NCI-H526 (cell line): ENCODE measurements at places on chromosomes 12 and 14.
A peak's percentile ranks its signal among the peaks of the same experiment; 100 is the strongest.

GRCh38 chr14:90443161-90444076, 46.6 kb downstream of the CALM1 start:
- DNase-seq = no peak

DNA sequence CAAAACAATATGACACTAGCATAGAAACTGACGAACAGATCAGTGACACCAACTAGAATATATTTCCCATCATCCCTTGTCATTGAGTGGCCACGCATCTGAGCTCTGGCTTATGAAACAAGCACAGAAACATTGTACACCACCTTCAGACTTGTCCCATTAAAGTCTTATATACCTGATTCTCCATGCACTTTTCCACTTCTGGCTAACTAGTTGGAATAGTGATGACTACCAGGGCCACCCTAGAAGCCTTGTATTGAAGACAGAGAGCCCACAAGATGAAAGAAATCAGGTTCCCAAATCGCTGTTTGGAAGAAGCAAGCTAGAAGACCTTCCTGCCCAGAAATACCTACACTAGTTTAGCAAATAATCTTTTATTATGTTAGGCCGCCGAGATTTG, 99.7 kb upstream of the PPM1H start:
- DNase-seq = no peak

DNA sequence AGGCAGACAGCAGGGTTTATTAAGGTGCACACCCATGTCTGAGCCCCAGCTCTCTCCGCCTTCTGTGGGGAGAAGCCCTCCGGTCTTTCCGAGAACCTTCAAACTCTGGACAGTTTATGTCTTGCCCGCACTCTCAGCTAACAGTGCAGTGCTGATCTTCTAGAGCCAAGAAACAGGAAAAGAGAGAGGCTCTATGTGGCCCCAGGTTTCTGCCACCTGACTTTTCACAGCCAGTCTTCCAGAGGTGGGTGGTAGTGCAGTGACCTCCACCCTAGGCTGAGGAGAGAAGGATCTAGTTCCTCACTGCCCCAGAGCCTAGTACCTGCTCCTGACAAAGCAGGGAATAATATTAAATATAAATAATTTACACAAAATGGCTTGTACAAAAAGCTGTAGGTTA, 4.0 kb upstream of the SLC22A17 start:
- DNase-seq = no peak

GRCh38 chr12:3139760-3140159, 62.6 kb downstream of the TSPAN9 start:
- no peak for DNase-seq

- peak; percentile 91 for DNase-seq
These were observed 1.2 kb upstream of the GAPDH start for GRCh38 chr12:6532927-6533652.

DNA sequence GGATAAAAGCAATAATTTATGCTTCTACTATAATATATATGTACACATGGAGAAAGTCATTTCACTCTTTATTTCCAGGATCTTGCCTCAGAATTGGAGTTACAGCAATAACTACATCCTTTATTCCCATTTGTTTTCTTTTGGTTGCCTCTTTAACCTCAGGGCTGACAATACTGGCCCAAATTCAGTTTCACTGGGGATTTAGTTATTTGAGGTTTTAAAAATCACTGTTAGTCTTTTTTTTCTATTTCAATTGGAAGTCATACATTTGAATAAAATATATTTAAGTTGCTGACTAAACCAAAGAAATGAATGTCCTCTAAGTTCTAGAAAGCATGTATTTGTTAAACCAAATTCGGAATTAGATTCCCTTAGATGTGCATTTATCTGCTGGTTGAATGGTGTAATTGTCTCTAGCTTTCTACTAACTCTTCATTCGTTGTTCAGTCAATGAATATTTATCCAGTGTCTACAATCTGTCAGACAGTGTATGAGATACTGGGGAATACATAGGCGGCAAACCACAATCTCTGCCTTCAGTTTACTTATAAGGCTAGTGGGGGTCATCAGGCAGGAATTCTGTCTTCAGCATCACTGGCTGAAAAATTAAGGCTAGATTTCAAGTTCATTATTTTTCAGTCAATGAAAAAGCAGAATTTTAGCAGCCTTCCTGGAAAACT, 190.8 kb upstream of the ARHGAP5 start:
- DNase-seq = no peak

- no peak for DNase-seq
These were observed 10.2 kb upstream of the MEG3 start for GRCh38 chr14:100815478-100816285.

DNA sequence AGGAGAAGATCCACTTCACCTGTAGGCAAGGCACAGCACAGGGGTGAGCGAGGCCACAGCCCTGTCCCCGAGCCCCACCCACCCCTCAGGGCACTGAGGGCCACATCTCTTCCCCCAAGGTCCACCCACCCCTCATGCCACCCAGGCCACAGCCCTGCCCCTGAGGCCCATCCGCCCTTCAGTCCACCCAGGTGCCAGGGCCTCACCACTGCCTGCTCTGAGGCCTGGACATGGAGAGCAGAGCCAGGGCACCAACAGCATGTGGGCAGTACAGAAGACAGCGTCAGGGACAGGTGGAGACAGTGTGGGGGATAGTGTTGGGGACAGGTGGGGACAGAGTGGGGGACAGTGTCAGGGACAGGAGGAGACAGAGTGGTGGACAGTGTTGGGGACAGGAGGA, 138.3 kb downstream of the TMEM121 start:
- DNase-seq = no peak

DNA sequence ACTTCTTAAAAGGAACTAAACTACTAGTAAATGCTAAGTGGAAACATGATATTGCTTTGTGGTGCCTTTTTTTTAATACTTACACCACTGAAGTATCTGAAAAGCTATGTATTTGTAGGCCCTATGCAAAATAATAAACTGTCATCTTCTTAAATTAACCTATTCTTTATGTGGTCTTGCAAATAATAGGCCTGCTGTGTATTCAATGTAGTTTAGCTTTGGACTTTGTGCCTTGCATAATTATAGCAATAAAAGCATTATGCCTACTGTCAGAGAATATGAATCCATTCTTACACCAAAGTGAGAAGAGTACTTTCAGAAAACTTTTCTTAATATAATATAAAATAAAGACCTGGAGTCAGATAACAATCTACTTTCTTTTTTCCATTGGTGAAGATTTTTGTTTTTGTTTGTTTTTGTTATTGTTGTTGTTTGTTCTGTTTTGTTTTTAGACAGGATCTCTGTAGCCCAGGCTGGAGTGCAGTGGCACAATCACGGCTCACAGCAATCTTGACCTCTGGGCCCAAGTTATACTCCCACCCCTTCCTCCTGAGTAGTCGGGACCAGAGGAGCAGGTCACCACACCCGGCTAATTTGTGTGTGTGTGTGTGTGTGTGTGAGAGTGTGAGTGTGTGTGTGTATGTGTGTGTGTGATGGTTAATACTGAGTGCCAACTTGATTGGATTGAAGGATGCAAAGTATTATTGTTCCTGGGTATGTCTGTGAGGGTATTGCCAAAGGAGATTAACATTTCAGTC, 213.8 kb downstream of the SLC6A15 start:
- DNase-seq = peak; percentile 84

DNA sequence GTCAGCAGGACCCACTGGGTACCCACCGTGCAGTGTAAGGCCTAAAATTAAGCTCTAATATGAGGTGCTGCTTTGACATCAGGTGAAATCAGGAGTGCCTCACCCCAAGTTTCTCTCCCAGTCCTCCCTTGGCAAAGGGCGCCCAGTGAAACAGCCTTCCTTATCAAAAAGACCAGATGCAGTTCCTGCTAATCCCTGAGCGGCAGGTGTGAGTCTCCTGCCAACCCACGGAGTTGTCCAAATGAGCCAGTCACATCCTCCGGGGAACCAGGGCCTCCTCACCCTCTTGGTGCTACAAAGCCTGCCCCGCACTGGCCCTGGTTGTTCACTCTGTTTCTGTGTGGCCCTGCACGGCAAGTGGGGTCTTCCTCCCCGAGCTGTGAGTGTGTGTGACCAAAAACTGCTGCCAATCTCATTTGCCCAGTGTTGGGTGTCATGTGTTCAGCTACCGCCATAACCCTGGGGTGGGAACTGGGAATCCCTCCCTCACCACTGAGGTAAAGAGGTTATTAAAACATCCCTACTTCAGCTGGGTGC, 20.2 kb upstream of the P2RX4 start:
- DNase-seq = no peak

- DNase-seq = no peak
These were observed 53.0 kb downstream of the SSH1 start for GRCh38 chr12:108804271-108804953.

GRCh38 chr12:27123642-27124041, 41.3 kb upstream of the C12orf71 start:
- peak; percentile 51 for DNase-seq

- no peak for DNase-seq
These were observed 82.0 kb downstream of the ETV6 start for GRCh38 chr12:11731455-11731854.

- no peak for DNase-seq
These were observed 48.6 kb downstream of the RIMBP2 start for GRCh38 chr12:130667421-130667960.

DNA sequence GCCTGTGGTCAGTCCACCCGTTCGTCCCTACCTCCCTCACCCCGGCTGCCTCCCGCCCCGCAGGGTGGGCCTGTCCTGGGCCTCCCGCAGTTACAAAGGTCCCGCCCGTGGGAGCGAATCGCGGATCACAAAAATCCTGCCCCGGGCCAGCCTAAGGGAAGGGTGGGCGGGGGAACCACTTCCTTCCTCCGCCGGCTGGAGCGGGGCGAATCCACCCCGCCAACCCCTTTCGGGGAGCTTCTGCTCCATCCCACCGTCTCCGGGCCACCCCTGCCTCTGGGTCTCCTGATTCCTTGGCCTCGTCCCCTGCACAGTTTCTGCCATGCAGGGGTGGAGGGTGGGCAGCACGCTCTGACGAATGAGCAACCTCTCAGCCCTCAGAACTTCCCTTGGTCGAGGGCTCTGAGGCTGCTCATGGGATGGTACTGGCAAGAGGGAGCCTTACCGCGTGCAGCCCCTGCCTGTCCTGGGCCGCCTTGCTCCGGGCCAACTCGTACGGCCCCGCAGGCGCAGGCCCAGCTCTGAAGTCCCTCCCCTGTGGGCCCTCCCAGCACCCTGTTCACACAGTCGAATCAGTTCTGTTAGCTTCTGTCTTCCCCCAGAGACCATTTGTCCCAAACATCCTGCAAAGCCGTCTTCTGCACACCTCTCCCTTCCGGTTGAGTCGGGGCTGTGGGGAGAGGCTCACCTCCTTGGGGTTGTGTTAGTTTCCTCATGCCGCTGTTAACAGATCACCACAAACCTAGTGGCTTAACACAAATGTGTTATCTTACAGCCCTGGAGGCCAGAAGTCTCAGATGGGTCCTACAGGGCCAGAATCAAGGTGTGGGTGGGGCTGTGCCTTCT, 589 bp upstream of the HVCN1 start:
- no peak for DNase-seq

GRCh38 chr12:99234702-99235101, 412.9 kb upstream of the GARIN6 start:
- no peak for DNase-seq

- DNase-seq = no peak
These were observed 555.6 kb downstream of the CCER1 start for GRCh38 chr12:90399357-90399756.

- DNase-seq = no peak
These were observed 41.1 kb downstream of the EID3 start for GRCh38 chr12:104344682-104345081.

DNA sequence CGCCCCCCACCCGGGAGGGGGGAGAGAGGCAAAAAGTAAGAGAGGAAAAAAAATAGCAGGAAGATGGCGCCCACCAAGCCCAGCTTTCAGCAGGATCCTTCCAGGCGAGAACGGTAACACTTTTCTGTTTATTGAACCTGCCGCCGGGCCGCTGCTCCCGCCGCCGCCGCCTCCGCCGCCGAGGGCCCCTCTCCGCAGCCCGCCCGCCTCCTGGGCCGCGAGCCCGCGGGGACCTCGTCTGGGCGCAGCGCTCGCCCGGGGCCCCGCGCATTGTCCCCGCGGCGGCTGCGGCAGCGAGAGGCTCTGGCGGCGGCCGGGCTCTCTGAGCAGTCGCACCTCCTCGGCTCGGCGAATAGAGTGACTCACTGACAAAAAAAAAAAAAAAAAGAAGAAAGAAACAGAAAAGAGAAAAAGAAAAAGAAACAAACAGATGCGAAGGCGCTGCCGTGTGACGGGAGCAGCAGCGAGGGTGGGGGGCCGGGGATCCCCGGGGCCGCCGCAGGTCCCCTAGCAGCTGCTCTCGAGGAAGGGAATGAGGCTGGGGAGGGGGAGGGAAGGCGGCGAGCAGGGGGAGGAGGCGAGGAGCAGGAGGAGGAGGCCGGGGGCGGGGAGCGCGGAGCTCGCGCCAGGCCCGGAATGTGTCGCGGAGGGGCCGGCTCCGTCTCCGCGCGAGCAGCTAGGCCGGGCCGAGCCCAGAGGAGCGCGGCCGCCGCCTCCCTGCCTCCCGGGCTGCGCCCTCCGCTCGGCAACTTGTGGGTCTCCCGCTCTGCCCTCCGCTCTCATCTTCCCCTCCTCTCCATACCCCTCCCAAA, 781 bp downstream of the NPAS3 start:
- no peak for DNase-seq

- DNase-seq = peak; percentile 22
These were observed 62.4 kb downstream of the ADCK1 start for GRCh38 chr14:77862154-77862786.

DNA sequence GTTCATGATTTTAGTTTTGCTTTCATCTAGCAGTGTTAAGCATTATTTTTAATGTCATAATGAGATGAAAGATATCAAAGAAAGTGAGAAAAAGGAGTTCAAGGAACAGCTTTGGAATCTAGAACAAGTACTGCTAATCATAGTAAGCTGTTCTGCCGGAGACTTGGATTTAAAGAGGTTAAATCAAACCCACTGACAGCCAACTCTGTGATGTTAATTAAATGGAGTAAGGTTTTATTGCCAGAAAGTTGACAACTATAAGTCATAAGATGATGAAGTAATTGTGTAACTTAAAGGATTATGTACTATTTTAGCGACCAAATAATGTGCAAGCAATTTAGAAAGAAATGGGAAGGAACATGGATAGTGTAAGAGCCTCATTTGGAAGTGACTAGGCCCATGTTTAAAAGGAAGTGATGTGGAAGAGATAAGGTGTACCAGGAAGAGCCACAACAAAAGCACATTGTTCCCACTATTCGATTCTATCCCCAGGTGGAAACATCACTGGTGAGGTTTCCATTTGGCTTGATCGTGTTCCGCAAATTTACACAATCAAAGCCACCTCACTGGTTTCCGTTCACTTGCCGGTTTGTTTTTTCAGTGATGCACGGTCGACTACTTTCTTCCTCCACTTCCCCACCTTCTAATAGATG, 388.5 kb downstream of the PAWR start:
- no peak for DNase-seq

DNA sequence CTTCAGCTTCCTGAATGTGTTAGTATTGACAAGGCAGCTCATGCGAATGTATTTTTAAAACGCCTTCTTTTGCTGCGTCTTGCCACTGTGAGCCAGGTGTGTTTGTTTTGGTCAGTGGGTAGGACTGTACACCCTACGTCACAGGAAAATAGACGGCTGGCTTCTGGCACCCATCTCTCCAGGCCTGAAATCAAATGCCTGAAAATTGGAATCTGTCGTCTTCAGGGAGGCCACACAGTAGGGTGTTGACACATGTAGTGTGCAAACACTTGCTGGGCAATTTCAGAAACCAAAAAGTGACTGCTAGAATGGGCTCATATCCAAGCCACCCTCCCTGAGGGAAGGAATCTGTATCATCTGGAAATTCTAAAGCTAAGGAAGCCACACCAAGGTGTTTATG, 209.3 kb downstream of the TTC8 start:
- no peak for DNase-seq
